ENCODE measurements at places on chromosomes 16 and 17.

DNA sequence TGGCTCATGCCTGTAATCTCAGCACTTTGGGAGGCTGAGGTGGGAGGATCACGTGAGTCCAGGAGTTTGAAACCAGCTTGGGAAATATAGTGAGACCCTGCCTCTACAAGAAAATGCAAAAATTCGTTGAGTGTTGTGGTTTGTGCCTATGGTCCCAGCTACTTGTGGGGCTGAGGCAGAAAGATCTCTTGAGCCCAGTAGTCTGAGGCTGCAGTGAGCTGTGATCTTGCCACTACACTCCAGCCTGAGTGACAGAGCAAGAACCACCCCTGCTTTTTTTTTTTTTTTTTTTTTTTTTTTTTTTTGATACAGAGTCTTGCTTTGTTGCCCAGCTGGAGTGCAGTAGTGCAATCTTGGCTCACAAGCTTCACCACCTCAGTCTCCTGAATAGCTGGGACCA, 34.0 kb downstream of the ITGB3 start:
- DNase-seq = no peak

GRCh38 chr17:51617986-51618385, 357.6 kb downstream of the UTP18 start:
- no peak for DNase-seq

DNA sequence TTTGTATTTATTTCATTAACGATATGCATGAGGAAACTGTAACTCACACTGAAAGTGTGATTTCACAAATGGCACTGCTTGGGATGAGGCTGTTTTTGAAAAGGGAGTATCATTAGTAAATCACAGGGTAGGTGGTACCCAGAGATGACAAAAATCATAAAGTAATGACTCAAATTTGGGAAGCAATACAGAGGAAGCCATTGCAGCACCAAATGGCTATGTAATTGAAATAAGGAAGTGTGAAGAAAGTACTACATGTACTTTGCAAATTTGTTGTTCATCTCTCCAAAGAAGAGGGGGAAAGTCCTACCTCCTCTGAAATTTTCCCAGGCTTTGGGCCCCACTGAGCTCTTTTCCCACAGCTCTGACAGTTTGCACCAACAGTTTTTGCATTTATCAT, 12.3 kb upstream of the ABCC12 start:
- no peak for DNase-seq

DNA sequence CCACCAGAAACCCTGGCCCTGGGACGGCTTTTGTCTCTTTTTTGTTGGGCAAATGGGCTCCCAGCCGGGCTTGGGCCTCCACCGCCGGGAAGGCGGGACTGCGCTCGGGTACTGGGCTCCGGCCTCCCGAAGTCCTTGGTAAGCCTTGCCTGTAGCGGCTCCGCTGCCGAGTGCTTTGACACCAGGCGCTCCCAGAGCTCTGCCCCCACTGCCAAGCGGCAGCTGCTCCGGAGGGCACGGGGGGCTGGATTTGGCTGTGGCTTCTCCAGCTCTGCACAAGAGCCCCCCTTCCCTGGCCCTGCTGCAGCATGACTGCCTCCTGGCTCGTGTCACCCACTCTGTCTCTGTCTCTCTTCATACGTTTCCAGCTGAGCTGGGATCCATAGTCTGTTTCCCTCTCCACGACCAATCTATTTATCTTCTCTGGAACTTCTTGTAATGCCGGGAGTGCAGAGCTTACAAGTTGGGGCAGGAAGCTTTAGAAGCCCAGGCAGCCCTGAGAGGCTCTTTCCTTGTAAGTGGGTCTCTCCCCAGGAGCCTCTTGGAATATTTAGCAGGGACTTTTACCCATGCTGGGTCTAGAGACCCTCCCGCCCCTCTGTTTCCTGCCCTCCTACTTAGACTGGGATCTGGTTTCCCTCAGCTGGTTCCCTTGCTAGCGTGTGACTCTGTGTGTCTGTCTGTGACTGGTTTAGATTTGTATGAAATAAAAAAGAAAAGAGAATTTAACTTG, 246.9 kb upstream of the GSE1 start:
- no peak for DNase-seq

- DNase-seq = no peak
Observed at GRCh38 chr17:29252101-29252791, 5.6 kb downstream of the CRYBA1 start.

DNA sequence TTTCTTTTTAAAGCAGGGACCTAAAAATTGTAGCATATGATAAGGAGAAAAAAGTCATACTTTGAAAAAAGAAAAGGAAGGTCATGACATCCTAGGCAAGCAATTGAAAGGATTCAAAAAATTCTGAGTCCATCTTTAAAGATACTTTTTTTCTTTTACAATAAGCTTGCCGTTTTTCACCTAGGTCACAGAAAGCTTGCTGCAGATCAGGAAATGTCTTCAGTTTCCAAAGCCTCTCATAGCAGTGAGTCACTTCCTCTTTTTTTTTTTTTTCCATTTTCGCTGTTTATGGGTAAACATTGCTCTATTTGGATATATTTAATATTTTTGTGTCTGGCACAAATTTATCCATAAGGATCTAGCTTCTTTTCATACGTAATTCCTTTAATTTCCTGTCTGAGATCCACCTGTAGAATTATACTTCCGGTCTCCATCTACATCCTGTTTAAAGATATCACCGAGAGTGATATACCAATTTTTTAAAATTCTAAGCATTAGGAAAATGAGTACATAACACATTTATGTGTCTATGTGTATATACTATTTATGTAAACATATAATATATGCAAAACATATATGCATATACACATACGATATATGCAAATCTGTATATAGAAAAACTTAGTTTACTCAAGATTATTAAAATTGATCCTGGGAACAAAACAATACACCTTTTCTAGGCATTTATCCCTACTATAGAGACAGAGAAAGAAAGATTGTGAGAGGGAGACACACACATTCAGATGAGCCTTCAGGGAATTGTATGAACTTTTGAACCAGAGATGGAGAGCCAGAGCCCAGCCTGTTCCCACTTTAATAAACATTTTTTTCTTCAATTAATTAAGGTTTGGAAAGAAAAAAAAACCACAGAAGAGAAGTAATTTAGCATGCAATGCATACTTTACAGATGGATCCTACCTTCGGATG, 134.4 kb downstream of the SKAP1 start:
- no peak for DNase-seq

- no peak for DNase-seq
Observed at GRCh38 chr17:57920916-57921703, 34.1 kb downstream of the CUEDC1 start.

- DNase-seq = no peak
Observed at GRCh38 chr17:43695970-43696865, 34.5 kb upstream of the MEOX1 start.

- no peak for DNase-seq
Observed at GRCh38 chr17:48148854-48149786, 41.6 kb downstream of the SNX11 start.
